GM18507 (cell line): ENCODE measurements at places on chromosomes 3 and 15.

GRCh38 chr3:61463191-61463590 lies 98.2 kb upstream of the PTPRG start:
- no peak for DNase-seq

DNA sequence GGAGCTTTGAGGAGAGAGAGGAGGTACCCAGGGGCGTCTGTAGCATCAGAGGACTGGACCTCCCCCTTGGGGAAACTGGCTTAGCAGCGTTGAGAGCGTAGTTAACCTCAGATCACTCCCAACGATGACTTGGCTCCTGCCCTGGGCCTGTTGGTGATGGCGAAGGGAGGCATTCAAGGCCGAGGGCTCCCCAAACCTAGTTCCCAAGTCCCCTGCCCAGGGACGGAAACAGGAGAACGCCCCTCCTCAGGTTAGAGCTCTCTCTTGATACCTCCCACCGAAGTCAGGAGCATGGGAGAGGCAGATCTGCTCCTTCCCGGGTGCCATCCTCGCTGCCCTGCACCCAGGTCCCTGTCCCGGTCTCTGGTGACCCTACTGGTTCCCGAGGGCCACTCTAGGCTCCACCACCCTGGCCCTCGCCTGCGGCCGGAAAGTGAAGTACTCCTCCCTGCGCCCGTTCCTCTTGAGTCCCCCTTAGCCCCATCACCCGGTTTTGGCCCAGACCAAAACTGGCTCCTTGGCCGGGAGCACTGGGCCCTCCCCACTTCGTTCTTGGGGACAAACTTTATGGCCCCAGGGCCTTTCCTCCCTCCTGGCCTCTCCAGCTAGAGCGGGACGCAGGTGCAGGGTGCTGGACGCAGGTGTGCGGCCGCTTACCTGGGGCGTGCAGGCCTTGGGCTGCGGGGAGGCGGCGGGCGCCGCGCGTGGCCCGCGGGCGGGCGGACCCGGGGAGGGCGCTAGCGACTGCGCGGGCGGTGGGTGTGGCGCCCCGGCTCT lies 2.6 kb upstream of the SKOR1 start:
- no peak for DNase-seq

- no peak for DNase-seq
Observed at GRCh38 chr15:29259233-29259632, 10.4 kb downstream of the NSMCE3 start.

DNA sequence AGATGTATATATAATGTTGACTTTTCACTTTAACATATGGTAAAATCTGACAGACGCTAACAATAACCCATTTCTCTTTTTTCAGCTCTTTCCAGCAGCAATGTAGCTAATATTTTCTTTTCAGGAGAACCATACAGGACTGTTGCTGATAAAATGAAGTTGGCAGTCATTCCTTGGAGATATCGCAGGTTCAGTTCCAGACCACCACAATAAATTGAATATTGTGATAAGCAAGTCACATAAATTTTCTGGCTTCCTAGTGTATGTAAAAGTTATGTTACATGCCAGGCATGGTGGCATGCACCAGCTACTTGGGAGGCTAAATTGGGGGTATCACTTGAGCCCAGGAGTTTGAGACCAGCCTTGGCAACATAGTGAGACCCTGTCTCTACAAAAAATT lies 31.9 kb upstream of the TM4SF1 start:
- DNase-seq, result no peak

DNA sequence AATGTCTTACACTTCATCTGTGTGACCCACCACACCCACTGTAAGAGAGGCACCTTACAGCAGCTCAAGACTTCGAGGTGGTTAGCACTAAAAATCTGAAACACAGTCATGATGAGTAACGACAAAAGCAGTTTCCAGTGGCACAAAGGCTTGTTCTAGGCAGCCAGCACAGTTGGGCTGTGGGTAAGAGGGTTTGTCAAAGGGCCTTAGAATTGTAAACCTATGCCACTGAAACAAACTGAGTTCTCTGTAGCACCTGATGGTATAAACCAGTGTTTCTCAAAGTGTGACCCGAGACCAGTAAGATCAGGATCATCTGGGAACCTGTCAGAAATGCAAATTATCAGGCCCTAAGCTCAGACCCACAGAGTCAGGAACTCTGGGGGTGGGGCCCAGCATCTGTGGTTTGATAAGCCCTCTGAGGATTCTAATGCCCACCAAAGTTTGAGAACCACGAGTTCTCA lies 36.5 kb downstream of the DAPK2 start:
- DNase-seq, result no peak

- DNase-seq, result no peak
Observed at GRCh38 chr15:42070279-42070975, 23.9 kb downstream of the PLA2G4D start.

GRCh38 chr3:184691397-184692231 lies 20.2 kb downstream of the MAGEF1 start:
- no peak for DNase-seq

- DNase-seq, result no peak
Observed at GRCh38 chr3:101642441-101642840, 34.5 kb downstream of the ZBTB11 start.

- no peak for DNase-seq
Observed at GRCh38 chr3:134078169-134078831, 48.6 kb upstream of the SLCO2A1 start.

DNA sequence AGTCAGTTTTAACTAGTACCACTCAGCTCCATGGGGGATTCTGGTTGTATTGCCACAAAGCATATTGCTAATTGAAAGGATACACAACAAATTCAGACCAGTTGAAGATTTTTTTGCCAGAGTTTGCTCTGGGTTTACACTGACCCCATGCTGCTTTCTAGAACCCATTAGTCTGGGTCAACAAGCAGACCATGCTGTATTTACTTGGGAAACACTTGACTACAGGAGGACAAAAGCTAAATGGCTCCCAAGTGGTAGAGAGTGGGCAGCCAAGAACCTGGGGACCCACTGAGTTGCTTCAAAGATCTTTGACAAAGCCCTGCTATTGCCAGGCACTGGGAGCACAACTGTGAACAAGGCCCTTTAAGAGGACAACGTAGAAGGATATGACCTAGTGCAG lies 86.8 kb upstream of the PSMD6 start:
- no peak for DNase-seq

DNA sequence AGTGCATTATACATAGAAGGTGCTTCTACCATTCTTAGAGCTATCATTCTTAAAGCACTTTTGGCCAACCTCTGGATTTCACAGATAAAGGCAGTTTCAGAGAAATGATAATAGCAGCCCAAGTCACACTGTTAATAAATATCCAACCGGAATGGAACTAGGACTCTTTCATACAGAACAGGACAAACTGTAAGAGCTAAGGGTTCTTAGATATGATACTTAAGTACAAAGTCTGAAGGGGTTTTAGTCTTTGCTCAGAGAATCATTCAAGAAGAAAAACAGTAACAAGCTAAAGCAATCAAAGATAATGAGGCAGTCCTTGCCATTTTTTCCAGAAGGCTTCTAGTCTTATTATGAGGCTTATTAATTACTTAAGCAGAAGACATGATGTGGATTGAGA lies 239.0 kb downstream of the ERC2 start:
- no peak for DNase-seq

- no peak for DNase-seq
Observed at GRCh38 chr15:51363383-51363782, 21.9 kb downstream of the GLDN start.

GRCh38 chr3:53420831-53421230 lies 73.5 kb upstream of the DCP1A start:
- DNase-seq, result no peak

DNA sequence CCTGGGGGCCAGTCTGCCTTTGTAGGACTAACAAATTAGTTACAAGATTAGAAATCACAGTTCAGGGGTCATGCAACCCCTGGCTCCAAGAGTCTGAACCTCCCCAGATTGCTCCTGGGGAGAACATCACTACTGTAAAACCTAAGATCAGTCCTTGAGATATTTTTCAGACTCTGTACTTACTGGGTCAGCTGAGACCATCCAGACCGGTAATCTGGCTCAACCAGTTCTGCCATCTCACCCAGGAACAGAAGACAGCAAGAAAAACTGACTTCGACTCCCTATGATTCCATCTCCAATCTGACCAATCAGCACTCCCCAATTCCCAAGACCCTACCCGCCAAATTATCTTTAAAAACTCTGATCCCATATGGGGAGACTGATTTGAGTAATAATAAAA lies 47.5 kb downstream of the NMD3 start:
- no peak for DNase-seq

- DNase-seq, result no peak
Observed at GRCh38 chr3:6860149-6860953, 564 bp upstream of the GRM7 start.

- DNase-seq, result no peak
Observed at GRCh38 chr3:53802256-53802880, 43.9 kb downstream of the CHDH start.

DNA sequence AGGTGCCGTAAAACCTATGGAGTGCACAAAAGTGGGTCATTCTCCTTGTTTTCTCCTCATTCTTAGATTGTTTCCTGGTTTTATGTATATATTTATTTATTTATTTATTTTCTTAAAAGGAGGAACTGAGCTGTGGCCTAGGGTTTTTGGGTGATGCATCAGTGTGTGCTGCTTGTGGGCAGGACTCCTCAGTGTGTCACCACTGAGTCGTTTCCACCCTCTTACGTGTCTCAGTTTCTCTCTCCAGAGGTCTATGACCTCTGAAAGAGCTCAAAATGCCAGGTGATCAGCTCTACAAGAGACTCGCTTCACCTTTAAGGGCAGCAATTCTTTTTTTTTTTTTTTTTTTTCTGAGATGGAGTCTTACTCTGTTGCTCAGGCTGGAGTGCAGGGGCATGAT lies 72.9 kb downstream of the CD200 start:
- DNase-seq, result no peak

GRCh38 chr3:123636431-123636841 lies 51.6 kb upstream of the HACD2 start:
- DNase-seq, result no peak

- no peak for DNase-seq
Observed at GRCh38 chr3:158273656-158274055, 163.8 kb downstream of the RSRC1 start.

- no peak for DNase-seq
Observed at GRCh38 chr15:44716983-44717602, 5.8 kb downstream of the B2M start.

DNA sequence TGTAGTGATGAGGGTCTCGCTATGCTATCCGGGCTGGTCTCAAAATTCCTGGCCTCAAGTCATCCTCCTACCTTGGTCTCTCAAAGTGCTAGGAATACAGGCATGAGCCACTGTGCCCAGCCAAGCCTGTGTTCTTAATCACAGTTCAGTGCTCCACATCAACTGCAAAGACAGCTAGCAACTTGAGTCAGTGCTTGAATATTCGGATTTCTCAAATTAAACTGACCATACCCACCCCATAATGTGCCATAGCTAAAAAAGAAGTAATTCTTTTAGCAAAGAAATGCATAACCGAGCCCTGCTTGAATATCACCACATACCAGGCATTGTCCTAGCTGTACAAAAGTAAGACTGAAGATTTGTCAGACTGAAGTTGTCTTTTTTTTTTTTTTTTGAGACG lies 89.2 kb downstream of the BTD start:
- DNase-seq, result no peak

DNA sequence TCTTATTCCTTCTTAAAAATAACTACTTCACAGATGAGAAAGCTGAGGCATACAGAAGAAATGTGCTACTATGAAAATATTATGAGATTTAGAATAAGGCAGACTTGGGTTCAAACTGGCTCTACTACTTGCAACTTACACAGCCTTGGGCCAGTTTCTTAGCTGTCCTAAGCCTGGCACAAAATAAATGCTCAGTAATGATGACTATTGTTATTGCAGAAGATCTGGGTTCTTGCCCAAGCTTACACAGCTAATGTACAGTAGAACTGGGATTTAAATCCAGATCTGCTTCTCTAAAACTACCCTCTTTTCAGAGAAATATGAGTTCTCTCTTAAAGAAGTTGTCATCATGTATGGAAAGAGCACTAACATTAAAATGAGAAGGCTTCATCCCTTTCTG lies 228.2 kb upstream of the TPRG1 start:
- no peak for DNase-seq

GRCh38 chr3:194101592-194102432 lies 34.1 kb upstream of the HES1 start:
- DNase-seq, result no peak

- no peak for DNase-seq
Observed at GRCh38 chr3:119329551-119329950, 35.4 kb downstream of the ARHGAP31 start.

- no peak for DNase-seq
Observed at GRCh38 chr3:7682822-7683229, 818.8 kb upstream of the LMCD1 start.

- no peak for DNase-seq
Observed at GRCh38 chr15:48802257-48802656, 8.6 kb downstream of the CEP152 start.

DNA sequence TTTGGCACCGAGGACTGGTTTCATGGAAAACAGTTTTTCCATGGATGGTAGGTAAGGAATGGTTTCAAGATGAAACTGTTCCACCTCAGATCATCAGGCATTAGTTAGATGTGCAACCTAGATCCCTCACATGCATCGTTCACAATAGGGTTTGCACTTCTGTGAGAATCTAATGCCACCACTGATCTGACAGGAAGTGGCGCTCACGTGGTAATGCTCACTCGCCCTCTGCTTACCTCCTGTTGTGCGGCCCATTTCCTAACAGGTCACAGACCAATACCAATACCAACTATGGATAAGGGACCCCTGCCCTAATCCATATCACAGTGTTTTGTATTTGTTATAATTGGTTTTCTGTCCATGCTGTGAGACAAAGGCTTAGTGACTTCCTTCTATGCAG lies 58.9 kb downstream of the SLMAP start:
- DNase-seq, result no peak

- DNase-seq, result no peak
Observed at GRCh38 chr3:150094150-150094933, 123.6 kb upstream of the PFN2 start.

GRCh38 chr15:35445891-35446290 lies 100.1 kb downstream of the DPH6 start:
- no peak for DNase-seq

- no peak for DNase-seq
Observed at GRCh38 chr3:181362378-181362777, 349.3 kb upstream of the SOX2 start.

GRCh38 chr15:31212326-31213080 lies 111.0 kb upstream of the TRPM1 start:
- DNase-seq, result no peak

DNA sequence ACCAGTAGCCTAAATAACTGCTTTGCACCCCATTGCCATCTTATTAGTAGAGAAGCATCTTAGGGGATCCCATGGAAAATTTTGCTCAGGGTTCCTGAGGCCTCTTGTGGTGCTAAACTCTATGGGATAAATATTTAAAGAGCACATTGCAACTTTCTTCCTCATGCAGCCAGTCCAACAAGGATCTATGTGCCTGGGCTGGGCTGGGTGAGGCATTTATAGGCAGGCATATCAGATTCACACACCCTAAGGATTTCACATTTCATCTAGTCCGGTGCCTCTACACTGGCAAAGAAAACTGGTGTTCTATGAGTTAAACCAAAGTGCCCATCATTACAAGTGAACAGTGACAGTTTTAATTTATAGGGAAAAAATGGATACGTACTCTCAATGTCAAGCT lies 512.3 kb downstream of the EDEM1 start:
- DNase-seq, result no peak
